Right ventricle myocardium superior (tissue), 1 donor: ENCODE measurements at places on chromosomes 4 and X. TPM values are rescaled to one million over a fixed set of nuclear protein-coding genes. Genes with fewer than 3 reads are reported as not detected.

Gene KLHL4
- 1.0 TPM for total RNA-seq

Gene CDX4
- total RNA-seq: not detected

Gene SLC6A8
- 192 TPM for total RNA-seq

- DNase-seq: no peak
These were observed 186.3 kb upstream of the INTU start for GRCh38 chr4:127446427-127446885.

DNA sequence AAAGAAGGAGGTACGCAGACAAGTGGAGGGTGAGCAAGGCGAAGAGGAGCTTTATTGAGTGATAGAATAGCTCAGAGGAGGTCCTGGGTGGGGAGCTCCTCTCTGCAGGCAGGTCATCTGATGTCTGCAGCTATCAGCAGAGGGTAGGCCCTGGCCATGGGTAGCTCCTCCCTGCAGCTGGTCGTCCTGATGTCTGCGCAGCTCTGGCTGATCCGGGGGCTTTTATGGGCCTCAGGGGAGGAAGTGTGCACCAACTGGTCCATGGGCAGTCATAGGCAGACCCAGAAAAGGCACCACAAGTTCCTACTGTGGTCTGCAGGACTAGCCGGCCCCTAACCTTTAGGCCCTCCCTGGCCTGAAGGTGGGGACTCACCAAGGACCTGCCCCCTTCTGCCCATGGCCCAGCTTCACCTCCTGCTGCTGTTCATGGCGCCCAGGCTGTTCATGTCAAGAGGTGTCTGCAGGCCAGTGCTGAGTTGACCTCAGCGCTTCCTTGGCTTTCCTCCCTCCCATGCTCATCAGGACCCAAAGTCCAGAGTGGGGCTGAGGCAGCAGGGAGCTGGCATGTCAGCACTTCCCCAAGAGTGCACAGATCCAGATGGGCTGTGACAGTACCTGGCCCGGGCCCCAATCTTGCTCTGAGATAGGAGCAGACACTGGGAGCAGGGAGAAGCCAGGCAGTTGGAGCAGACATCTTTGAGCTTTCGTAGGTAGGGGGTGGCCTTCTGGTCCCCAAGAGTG is 46.1 kb downstream of the ARAP2 start:
- no peak for DNase-seq

GRCh38 chrX:40117715-40118285 is 20.0 kb upstream of the BCOR start:
- no peak for DNase-seq

DNA sequence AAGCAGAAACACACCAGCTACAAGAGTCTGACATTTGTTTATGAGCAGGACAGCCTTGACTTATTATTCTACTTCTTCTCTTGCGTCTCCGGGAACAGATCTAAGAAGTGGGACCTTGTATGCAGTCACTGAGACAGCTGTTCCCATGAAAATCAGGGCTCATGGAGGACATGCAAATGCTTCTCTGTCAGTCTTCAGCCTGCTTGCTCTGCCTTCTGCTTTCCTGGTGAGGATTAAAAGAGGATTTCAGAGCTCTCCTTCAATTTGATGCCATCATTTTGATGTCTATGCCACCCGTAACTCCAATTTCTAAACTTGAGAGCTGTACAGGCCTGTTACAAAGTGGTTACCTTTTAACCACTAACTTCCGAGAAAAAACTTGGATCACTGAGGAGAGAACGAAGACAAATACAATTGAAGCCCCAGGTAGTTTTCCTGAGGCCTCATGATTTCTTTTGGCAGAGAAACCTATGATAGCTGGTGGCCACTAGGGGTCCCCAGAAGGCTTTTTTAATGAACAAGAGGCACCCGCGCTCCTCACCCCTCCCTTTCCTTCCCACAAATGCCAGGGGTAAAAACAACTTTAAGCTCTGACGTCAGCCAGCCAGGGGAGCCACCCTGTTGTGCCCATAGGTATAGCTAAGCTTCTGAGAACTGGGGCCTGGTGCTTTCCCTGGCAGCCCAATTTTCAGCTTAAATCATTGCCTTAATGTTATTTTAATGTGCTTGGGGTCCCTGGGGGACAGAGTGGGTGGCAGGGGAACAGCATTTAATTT is 97.0 kb downstream of the DDIT4L start:
- peak; percentile 80 for DNase-seq

DNA sequence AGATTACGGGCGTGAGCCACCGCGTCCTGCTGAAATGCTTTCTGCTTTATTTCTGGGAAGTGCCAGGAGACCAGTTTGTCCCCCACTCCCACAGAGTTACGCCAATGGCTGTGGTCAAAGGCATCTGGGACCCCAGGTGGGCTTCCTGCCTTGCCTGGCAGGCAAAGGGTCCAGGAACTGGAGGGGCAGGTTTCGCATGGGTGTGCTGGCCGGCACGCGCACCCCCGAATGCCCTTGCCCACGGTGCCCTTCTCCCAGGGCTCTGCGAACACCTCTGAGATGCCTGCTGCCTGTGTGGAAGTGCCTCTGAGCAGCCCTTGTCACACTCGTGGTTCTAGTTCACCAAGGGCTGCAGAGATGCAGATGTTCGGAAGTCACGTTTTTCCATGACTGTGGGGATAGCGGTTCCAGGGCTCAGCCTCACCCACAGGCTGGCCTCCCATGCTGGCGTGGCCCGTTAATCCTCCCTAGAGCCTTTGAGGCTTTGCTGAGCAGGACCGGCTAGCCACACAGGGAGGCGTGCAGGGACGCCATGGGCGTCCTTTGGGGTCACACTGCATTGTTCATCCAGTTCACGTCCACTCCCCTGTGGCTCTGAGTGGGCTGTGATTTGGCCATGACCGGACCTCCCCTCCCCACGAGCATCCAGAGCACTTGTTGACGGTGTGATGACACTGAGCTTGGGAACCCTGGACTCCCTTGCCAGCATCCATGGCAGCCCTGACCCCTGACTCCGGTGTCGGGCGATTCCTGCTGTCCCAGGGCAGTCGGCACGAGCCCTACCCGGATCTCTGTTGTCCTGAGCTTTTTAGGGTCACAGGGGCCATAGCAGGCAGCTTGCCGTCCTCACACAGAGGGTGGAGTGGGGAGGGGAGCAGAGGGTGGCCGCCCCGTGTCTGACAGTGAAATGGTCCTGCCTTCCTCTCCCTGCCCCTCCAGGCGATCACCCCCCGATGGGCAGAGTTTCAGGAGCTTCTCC is 12.7 kb upstream of the ADD1 start:
- DNase-seq: peak; percentile 35

DNA sequence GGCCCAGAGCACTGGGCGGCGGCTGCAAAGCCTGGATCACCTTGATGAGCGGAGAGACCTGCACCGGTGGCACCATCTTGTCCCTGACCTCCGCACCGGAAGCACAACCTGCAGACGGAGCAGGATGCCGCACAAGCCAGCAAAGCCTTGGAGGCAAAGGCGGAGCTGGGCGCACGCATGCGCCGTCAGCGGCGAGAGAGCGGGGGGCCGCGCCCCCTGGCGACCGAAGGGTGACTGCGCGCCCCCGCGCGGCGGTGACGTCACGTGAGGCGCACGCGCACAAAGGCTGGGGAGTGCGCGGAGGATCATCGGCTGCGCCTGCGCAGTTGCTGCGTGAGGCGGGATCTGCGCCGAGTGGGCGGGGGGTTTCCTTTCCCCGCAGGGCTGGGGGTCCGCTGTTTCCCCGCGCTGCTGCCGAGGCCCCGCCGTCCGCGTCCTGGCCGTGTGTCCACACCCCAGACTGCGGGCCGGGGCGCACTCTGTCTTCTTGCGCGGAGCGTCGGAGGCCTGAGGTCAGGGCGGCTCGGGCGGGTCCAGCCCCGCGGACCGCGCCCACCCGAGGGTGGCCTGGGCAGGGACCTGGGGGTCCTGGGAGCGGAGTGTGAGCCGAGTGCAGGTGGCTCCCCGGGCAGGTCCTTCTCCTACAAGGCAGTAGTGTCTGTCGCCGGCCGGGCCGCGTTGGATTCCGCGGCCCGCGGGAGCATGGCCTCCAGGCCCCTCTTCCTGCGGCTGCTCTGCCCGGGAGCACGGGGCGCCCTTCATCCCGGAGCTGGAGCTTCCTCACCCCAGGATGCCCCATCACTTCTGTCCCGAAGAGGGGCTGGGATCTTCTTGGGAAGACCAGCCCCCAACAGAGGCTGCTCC is at the start of the genes ATP5ME and MYL5:
Gene ATP5ME (minus strand): TSS at position 105 of the 864 bp plus-strand sequence. CDS start 29 bp downstream, at position 76.
Gene MYL5 (plus strand): TSS at position 371 of the 864 bp plus-strand sequence. CDS start 3,485 bp downstream, outside the sequence.
- peak; percentile 98 for DNase-seq

GRCh38 chrX:154068560-154068959 is 29.0 kb downstream of the MECP2 start:
- DNase-seq: no peak

DNA sequence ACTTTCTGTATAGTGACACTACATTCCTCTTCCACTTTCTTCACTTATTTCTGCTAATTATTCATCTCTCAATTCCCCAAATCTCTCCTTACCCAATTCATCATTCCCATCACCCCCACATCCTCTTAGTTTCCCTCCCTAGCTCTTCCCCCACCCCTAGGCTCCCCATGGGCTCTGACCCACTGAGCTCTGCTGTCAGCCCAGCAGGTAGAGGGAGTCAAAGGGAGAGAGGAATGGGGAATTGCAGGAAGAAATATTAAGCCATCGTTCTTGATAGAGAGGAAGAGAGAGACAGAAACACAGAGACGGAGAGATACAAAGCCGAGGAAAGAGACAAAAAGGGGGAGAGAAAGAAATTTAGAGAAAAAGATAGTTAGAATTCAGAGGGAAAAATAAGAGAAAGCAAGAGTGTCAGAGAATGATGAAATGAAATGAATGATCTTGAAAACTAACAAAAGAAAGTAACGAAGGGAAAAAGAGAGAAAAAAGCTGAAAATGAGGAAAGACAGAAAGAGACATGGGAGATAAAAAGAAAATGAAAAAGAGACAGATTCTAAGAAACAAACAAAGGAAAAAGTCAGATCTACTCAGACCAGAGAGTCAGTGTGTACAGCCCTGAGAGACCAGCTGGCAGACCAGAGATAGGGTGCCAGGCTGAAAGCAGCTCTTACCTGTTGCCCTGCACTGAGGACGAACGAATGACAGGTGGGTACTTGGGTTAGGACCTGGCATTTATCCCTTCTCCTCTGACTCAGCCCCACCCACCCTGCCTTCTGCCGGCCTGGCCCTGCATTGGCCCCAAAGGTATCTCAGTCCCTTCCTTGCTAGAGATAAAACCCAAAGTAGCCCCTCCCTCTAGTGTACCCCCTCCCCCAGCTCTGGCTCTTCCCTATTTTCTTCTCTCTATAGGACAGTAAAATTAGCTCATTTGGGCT is at the start of gene ALAS2:
Gene ALAS2 (minus strand): TSS at position 707 of the 935 bp plus-strand sequence. CDS start 4,977 bp downstream, outside the sequence.
- DNase-seq: no peak

- DNase-seq: no peak
These were observed 58.0 kb downstream of the PPEF2 start for GRCh38 chr4:75844151-75844662.
